Activated CD4-positive, alpha-beta T cell treated with anti-CD3 and anti-CD28 coated beads for 4 hours (primary cell): ENCODE measurements at places on chromosomes 1 and 21.

- no peak for DNase-seq
Observed at GRCh38 chr1:9233241-9233941, 1.2 kb upstream of the H6PD start.

- no peak for DNase-seq
Observed at GRCh38 chr1:240968864-240969263, 356.9 kb upstream of the GREM2 start.

DNA sequence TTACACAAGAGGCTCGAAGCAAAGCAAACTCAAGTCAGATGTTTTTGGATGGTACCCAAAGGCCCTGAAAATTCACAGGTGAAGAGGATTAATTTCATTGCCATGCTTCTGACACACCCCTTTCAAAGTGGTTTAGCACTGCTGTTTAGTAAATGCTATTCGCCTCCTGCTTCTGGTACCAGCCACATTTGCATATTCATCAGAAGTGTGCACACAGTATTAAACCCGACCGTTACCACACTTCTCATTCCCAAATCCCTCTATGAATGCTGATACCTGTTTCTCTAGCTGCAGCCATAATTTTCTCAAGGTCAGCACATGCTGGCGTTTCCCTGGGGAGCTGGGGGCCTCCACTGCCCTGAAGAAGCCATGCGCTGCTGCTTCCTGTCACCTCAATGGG, 179.8 kb upstream of the DAB1 start:
- no peak for DNase-seq

DNA sequence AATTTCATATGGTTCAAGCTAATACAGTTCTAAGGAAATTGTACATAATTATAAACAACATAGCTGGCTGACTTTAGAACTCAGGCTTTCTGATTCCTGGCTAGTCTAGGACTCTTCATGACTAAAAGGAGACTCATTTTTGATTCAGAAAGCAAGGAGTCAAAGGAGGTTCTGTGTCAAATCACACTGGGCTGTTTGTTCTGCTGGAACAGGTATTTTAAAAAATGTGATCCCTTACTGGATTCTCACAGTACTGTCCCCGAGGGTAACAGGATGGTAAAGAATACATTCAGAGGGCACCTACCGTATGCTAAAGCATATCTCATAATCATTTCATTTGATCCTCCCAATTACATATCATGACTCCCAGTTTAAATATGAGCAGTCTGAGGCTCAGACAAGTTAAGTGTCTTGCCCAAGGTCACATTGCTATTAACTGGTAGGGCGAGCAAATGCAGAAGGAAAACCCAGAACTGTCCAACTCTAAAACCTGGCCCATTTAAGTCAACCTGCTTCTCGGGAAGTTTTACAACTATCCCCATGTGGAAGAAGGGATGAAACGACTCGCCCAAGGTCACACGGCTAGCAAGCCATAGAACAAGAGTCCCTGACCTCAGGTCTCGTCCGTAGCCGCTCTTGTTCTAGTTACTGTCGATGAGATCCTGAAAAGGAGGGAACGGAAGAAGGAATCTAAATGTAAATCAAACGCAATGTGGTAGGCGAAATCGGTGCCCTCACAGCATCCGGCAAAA, 675 bp downstream of the MYSM1 start:
- DNase-seq, result no peak

DNA sequence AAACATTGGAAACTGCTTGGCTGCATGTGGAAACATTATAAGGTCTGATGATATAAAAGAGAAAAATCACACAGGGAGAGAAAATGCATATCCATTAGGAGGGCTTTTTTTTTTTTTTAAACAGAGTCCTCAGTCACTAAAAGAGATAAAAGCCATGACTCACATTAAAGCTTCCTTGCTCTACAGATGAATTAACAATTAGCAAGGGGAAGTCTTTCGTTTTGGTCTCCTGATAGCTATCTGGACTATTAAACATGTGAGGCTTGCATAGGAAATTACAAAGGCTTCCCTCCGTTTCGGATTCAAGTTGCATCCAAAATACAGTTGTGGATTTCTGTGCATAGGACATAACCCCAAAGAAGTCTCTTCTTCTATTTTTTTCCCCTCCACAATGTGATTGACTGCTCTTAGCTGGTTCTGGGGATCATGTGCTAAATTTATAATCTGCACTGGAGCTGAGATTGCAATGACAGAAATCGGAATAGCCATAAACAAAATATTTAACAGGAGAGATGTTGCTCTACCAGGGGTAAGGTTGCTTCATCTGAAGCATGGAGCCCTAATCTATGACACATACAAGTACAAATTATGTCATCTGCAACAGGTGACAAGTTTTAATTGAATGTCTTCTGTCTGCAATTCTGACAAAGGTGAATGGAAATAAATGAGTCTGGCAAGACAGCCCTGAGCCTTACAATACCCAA, 146.8 kb downstream of the ESRRG start:
- DNase-seq, result no peak

GRCh38 chr1:94104776-94105580, 16.0 kb downstream of the ABCA4 start:
- DNase-seq, result no peak

DNA sequence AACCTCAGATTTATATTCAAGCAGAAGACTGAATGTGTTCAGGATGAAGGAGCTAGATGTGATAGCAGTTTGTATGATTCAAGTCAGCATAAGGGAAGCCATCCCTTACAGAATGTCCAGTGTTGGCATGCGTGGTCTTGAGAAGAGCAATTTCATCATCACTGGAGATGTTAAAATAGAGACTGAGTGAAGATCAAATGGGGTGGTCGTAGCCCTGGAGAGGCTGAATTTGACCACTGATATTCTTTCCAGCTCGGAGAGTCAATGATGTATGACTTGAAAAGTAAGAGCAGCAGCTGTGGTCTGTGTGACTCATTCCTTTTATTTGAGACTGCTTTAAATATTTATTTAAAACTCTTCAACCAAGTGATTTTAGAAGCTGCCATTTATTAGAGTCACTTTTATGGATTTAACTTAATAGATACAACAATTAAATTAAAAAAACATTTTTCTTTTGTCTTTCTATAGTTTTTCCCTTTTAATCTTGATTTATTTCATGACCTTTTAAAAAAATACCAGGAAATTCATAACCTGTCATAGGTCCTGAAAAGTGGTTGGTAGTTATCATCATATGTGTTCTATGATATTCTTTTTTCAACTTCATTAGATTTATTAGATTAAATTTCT, 15.5 kb downstream of the FMN2 start:
- DNase-seq, result no peak

GRCh38 chr21:42319851-42320572, 4.8 kb upstream of the TFF3 start:
- DNase-seq, result no peak

GRCh38 chr1:23555986-23556634, 3.2 kb downstream of the ID3 start:
- no peak for DNase-seq

- DNase-seq, result no peak
Observed at GRCh38 chr1:232435729-232436128, 194.2 kb downstream of the SIPA1L2 start.

GRCh38 chr1:223244366-223245103, 101.5 kb upstream of the TLR5 start:
- DNase-seq, result no peak

- DNase-seq, result no peak
Observed at GRCh38 chr1:246351721-246352120, 155.4 kb downstream of the SMYD3 start.

GRCh38 chr1:66437136-66437401, 96.9 kb upstream of the SGIP1 start:
- DNase-seq, result no peak

DNA sequence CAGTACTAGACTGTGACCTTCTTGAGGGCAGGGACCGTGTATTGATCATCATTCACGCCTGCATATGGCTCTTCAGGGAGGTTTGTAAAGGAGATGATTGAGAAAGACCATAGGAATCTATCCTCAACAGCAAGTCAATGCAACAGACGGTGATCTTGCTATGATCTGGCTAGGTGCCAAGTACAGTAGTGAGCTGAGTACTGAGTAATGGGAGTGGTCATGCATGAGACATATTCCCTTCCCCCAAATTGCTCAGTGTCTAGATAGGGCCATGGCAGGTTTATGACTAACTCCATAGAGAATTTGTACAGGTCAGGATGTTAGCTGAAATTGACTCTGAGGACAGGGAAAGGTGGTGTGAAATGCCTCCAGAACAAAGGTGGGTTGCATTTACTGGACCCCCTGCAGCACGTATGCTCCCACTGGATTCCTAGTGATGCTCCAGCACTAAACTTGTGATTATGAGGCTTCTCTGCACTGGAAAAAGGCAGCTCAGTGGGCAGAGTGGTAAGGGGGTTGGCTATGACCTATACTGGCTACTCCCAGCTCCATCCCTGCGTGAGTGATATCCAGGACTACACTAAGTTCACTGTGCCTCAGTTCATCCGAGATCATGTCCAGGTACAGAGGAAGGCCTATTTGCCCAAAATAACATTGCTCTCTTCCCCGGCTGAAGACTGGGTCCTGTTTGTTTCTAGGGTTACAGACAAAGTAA, 37.2 kb downstream of the KCNJ6 start:
- no peak for DNase-seq

GRCh38 chr1:87615491-87615890, 286.8 kb downstream of the LMO4 start:
- no peak for DNase-seq

DNA sequence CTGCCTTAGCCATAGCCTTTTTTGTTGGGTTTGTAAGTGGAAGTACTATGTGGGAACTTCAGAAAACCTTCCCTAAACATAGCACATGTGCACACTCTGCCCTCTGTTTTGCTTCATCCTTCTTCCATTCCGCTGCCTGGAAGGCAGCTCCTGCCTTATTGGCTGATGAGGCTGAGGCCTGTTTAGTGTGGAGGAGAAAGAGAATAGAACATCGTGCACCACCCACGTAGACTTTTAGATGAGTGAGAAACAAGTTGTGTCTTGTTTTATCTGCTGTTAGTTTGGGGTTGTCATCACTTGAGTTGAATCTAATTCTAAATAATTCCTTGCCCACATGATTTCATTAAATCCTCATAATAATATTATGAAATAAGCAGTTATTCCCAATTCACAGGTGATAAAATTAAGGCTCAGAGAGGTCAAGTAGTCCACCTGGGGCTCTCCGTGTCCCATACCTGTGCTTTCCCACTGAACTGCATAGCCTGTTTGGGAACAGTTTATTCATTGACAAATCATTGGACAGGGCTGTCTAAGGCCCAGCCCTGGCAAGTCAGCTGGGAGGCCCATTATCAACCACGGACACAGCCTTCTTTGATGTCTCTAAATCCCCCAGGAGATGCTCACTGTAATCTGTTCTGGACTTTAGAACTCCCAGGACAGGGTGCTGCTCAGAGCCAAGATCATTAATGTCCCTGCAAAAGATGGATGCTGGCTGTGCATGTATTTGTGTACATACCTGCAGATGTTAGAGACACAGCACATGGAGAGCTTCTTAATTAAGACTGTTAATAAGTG, 93.0 kb downstream of the ABCA4 start:
- no peak for DNase-seq

- no peak for DNase-seq
Observed at GRCh38 chr1:50620680-50621329, 197.6 kb upstream of the DMRTA2 start.

- DNase-seq, result no peak
Observed at GRCh38 chr1:229092377-229093237, 178.3 kb upstream of the RAB4A start.

- no peak for DNase-seq
Observed at GRCh38 chr1:204468206-204468605, 26.4 kb downstream of the PIK3C2B start.

- no peak for DNase-seq
Observed at GRCh38 chr1:228013131-228013934, 6.5 kb downstream of the WNT3A start.

DNA sequence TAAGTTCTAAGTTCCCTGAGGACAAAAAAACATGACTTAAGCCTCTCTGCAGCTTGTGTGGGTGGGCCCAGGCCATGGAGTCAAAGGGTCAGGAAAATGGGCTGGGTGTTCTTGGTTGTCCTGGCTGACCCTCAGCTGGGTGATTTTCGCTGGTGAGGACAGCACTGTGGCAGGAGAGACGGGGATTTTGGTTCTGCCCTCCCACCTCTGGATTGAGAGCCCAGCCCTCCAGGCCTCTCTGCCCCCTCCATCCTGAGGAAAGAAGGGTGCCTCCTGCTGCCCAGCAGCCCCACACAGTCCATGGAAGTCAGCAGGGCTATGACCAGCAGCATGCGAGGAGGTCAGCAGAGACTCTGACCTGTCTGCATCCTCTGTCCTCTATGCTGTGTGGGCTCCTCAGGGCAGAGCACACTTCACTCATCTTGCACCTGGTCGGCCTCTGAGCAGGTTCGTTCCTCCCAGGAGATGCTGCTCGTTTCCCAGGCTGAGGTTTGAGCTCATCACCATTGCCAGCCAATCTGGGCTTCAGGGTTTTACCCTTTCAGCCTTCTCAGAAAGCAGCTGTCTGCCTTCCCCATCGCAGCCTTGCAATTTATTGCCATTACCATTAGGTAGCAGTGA, 26.5 kb downstream of the PHGDH start:
- no peak for DNase-seq

DNA sequence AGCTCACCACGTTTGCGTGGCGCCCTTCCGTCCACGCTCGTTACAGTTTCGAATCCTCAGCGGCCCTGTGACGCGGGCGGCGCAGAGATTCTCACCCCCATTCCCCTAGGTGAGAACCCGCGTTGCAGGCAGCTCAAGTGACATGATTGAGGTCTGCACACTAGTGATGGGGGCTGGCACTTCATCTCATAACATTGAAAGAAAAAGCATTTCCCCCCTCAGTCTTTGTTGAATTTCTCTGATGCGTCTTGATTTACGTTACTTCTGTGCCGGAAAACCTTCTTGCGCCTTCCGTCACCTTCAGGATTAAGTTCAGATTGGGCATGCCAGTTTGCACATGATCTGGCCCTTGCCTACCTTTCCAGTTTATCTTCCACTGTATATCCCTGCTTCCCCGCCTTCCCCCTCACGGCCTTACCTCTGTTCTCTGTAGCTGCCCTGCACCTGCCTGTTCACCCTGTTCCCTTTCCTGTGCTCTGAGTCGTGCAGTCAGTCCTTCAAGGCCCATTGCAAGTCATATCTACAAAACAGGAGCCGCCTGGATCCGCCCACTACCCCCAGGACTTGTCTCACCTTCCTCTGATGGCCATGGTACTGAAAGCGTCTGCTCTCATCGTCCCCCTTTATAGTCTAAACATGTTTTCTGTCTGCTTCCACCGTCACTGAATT, 1.1 kb downstream of the CTPS1 start:
- DNase-seq, result peak; percentile 43

- no peak for DNase-seq
Observed at GRCh38 chr1:20936216-20936615, 149.1 kb upstream of the HP1BP3 start.

- no peak for DNase-seq
Observed at GRCh38 chr1:39229504-39229903, 25.0 kb downstream of the MACF1 start.

DNA sequence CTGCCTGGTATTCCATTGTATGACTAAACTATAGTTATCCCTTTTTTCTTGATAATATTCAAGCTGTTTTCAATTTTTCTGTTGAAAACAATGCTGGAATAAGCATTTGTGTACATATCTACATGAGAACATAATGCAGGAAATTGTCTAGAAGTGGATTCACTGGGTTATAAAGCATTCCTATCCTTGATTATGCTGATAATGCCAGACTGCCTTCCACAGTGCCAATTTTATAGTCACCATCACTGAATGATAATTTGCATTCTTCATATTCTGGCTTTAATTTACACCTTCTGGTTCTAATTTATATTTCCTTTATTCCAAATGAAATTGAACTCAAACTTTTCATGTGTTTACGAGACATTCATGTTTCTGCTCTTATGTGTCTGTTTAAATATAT, 651.0 kb upstream of the PLXNA2 start:
- no peak for DNase-seq
